ENCODE measurements at places on chromosomes 1 and 21. TPM values are rescaled to one million over a fixed set of nuclear protein-coding genes. Genes with fewer than 3 reads are reported as not detected.

The PPT1 gene
- total RNA-seq = 69.8 TPM

The NMNAT1 gene
- total RNA-seq = 8.2 TPM

The SAMD11 gene
- total RNA-seq = 46.1 TPM

The KANK4 gene
- total RNA-seq = 0.16 TPM

The FCN3 gene
- not detected for total RNA-seq

The NEXN gene
- 10.9 TPM for total RNA-seq

The S100A9 gene
- total RNA-seq = not detected

The OR6N1 gene
- not detected for total RNA-seq

The SMPDL3B gene
- total RNA-seq = 0.26 TPM

The ALX3 gene
- total RNA-seq = not detected

The HRNR gene
- total RNA-seq = not detected

The LAPTM5 gene
- 3.7 TPM for total RNA-seq

The FLAD1 gene
- total RNA-seq = 27.4 TPM

The POLR3GL gene
- 15.3 TPM for total RNA-seq

The CLDN19 gene
- not detected for total RNA-seq

The KLHDC7A gene
- not detected for total RNA-seq

The PRAMEF5 gene
- total RNA-seq = not detected

The CRP gene
- total RNA-seq = not detected

The CACNA1S gene
- total RNA-seq = not detected

The PPM1J gene
- 0.88 TPM for total RNA-seq

Measured in epithelial cell of alveolus of lung (primary cell).